ENCODE measurements at places on chromosomes 4 and X. TPM values are rescaled to one million over a fixed set of nuclear protein-coding genes. Genes with fewer than 3 reads are reported as not detected.
A peak's percentile ranks its signal among the peaks of the same experiment; 100 is the strongest.

DNA sequence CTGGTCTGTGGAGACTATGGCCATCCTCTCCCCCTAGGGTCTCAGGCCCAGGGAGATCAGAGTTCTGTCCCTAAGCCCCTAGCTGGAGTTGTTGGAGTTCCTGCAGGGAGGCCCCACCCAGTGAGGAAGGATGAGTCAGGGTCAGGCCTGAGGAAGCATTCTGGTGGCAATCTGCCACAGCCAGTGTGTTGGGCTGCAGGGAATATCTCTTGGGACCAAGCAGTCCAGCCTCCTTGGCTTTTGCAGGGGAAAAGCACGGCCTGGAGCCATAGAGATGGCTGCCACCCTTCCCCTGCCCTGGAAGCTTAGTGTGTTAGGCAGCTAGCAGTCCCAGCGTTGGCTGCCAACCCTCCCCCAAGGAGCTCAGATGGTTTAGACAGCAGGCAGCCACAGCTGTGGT is 202.4 kb downstream of the RTL9 start:
- DNase-seq: no peak

DNA sequence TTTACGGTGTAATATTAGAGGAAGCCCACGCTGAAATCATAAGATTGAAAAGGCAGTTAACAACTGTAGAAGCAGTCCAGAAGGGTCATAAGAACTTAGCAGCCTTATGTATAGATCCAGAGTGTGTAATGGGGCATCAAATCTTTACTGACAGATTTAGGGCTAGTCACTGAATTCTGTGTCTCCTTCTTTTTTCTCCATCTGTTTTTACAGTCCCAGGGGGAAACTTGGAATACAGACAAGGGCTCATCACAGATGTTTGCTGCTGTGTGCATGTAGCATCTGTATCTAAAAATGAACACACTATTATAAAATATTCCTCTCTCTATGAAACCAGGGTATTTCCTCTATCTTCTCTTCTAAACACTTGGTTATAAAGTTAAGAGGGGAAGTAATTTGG is 43.9 kb downstream of the CYSLTR1 start:
- no peak for DNase-seq

- DNase-seq: peak; percentile 94
These were observed 10.4 kb upstream of the TSPYL2 start for GRCh38 chrX:53071604-53072417.

DNA sequence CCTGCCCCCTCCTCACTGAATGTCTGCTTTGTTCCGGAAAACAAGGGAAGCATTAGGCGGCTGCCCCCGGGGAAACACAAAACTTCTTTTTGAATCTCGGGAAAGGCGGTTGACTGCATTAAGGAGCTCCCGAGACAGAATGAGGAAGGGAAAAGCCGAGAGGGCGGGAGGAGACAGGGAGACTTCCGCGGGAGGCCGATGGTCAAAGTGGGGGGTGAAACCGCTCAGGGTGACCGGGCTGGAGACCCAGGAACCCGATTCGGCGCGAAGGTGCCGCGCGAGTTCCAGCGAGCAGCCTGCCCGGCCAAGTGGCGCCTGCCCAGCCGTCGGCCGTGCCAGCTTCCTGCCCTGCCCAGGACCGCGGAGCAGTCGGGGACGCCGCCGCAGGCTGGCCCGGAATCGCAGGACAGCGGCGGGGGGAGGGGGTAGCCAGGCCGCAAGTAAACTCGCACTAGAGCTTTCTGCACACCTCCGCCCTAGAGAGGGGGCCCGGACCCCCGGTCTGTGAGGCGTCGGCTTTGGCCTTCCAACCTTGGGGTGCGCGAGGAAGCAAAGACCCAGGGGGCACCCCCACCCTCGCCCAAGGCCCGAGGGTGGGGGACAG is 55.1 kb upstream of the BCOR start:
- DNase-seq: peak; percentile 77

DNA sequence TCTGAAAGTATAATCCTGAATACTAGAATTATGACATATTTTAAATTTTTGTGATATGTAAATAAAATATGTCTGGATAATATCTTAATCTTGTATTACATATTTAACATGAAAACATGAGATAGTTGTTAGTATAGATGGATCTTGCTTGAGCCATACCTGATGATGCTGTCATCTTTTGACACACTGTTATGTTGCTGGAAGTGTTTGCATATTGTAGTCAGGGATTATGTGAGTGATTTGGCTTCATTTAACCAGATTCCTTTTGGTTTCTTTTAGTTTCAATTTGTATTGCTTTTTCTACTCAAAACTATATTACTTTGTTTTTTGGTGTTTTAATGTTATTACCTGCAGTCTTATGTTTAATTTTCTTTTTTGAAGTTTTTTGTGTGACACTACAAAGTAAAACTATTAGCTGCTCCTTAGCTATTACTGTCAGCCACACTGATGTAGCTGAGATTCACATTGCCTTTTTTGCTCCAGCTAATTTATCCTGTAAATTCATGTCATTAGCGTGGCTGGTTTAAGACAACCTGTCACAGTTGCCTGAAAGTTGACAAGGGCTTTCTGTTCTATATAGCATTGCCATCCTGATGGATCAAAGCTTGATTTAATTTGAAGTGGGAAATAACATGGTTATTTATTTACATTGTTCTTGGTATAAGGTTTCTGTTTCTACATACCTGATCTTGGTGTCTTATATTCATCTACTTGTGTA is 33.7 kb downstream of the METAP1 start:
- no peak for DNase-seq

DNA sequence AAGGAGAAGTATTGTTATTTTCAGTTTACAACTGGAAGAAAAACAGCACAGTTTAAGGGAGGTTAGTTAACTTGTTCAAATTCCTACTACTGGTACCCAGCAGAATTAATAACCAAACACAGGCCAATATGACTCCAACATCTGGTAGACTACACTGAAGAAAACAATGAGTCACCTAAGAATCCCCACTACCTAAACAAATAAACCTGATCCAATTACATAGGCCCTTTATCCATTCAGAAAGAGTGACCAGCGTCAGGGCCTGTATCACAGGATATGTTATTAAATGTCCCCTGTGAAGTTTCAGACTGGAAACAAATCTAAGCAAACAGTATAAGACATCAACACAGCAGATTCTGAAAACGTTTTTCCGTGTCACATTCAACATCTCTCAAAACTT is 492.5 kb upstream of the INTU start:
- DNase-seq: no peak

DNA sequence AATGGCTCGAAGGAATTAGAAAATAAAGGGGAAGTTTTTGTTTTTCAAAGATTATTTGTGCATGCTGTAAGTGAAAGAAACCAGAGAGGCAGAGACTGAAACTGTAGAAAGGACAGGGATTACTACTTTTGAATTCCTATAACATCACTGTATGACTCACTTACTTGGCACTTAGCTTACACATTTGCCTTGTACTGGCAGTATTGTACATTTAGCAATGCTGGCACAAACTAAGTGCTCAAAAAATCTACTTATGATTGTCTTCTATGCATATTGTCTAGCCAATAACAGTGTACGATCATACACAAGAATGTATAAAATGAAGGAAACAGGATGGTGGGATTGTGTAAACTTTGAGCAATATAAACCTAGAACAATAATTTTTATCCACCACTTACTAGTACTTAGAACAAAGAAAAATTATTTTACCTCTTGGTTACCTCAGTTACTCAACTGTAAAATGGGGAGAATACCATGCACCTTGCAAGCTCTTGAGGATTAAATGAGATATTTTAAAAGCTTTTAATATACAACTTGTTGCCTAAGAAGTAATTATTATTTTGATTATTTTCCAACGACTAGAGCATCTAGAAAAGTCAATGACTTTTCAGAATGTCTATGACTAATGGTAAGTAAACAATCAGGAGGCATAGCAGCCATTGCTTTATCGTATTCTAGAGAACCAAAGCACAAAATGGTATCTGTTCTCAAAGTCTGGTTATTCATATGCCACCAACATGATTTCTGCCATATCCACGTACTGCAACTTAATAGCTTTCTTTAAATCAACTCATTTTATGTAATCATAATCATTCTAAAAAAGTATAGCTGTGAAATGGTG is 4.7 kb downstream of the FAM120C start:
- DNase-seq: no peak

GRCh38 chr4:56791316-56791715 is 30.2 kb downstream of the SPINK2 start:
- DNase-seq: no peak

DNA sequence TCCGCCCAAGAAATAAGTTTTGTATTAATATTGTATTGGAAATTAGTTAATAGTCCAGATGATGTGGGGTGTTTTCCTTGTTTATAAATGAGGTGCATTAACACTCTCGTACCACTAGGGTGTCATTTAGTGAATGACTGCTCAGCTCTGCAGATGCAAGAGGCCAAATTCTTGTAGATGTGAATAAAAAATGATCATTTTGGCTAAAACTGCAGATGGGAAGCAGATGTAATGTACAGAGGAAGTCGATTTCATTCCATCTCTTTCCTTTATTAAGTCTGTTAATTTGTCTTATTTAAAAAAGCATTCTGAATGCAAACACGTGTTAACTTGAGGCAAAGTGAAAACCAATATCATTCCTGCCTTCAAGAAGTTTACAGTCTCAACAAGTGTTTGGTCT is 108.1 kb downstream of the DHX15 start:
- DNase-seq: no peak

- no peak for DNase-seq
These were observed 18.5 kb upstream of the GRPEL1 start for GRCh38 chr4:7086384-7086783.

DNA sequence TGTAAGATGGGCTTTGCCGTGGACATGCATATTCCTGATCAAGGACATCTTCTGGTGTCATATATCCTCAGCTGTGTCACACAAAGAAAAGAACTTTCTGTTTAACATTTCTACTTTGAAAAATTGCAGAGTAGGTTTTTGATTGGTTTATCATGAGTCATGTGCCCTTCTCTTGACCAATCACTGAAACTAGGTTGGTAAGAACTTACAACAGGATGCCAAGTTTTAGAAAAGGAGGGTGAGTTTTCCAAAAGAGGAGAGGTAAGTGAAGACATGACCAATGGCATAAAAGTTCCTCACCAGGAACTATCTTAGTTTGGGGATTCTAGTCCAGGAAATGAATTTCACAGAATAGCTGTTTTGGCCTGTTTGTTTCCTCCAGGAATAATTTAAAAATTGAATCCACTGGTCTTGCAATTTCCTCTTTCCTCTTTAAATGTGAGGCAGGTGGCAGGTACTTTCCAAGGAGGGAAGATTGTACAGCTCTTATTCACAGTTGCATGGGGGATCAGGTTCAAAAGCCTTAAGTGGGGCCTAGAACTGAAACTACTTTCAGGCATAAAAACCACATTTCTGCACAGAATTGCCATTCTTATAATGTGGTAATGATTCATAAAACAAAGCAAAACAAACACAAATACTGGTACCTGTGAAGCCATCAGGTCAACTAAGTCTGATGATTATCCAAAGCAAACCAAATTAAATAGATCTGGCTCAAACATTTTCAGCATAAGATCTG is 1114.5 kb upstream of the LCORL start:
- DNase-seq: no peak

DNA sequence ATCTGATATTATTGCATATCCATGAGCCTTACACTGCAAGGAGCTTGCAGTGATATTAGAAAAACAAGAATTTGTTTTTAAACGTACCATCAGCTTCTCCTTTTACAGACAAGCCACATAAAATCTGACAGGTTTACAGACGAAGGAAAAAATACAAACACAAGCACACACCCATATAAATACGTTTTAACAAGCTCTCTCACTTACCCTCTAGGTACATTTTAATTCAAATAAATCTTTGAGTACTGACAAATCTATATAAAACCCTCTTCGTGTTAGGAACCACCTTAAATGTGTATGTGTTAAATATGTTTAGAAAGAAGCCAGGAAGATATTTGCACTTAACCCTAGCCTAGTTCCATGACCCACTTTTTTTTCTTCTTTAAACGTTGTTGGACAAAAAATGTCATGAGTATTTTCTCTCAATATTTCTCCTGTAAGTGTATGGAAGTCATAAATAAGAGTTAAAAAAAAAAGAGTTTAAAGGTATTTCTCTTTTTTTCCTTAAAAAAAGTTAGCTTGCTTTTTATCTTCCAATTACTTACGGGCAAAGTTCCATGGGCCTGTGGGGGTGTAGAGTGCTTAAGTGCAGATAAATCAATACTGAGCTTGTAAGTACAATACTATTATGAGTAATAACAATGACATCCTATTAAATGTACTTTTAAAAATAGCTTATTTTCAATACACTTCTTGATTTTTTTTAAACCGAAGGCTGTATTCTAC is 1.5 kb downstream of the ARAP2 start:
- no peak for DNase-seq

GRCh38 chr4:36322921-36323354 is 41.5 kb downstream of the DTHD1 start:
- no peak for DNase-seq

DNA sequence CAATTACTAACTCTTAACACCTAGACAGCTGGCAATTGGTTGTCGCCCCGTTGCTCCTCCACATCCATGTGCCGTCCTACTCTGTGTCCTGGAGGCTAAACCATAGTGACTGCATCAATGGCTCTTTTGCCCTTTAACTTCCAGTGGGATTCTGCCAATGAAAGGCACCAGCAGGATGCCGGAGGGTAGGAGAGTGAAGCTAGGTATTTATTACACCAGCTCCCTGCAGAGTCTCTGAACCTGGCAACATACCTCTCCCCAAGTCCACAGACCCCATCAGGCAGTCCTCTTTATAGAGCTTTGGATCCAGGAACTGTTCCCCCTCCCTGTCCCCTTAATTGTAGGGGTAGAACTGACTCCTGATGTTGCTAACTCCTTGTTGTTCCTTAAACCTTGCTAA is 426.8 kb downstream of the HNRNPD start:
- DNase-seq: no peak

GRCh38 chrX:114581528-114582263 is 2.2 kb upstream of the HTR2C start:
- DNase-seq: no peak

DNA sequence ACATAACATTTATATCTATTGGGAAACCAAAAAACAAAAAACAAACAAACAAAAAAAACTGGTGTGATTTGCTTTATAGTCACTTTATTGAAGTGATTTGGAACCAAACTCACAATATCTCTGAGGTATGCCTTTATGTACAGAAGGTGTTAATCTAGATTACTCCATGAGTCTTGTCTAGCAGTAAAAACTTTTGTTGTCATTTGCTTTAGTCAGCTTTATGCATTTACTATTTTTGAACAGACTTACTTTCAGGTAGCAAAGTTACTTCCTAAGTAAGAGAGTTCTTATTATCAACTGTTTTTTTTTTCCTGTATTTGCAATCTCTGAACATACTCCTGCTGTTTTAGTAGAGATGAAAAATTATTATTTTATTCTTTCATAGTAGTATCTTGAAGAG is 39.5 kb downstream of the RAP1GDS1 start:
- no peak for DNase-seq

- no peak for DNase-seq
These were observed 23.8 kb downstream of the NWD2 start for GRCh38 chr4:37268319-37268718.

CYLC1 gene
- not detected for total RNA-seq

KCNE5 gene
- 0.33 TPM for total RNA-seq

UGT2A1 gene
- total RNA-seq: not detected

DAPP1 gene
- total RNA-seq: 0.36 TPM

GABRG1 gene
- not detected for total RNA-seq

Measured in sigmoid colon (tissue), 7 donors.